Adrenal gland (tissue), 19 donors: ENCODE measurements at places on chromosomes 5 and 9. TPM values are rescaled to one million over a fixed set of nuclear protein-coding genes. Genes with fewer than 3 reads are reported as not detected.

Gene LCN2
- not detected for total RNA-seq

DNA sequence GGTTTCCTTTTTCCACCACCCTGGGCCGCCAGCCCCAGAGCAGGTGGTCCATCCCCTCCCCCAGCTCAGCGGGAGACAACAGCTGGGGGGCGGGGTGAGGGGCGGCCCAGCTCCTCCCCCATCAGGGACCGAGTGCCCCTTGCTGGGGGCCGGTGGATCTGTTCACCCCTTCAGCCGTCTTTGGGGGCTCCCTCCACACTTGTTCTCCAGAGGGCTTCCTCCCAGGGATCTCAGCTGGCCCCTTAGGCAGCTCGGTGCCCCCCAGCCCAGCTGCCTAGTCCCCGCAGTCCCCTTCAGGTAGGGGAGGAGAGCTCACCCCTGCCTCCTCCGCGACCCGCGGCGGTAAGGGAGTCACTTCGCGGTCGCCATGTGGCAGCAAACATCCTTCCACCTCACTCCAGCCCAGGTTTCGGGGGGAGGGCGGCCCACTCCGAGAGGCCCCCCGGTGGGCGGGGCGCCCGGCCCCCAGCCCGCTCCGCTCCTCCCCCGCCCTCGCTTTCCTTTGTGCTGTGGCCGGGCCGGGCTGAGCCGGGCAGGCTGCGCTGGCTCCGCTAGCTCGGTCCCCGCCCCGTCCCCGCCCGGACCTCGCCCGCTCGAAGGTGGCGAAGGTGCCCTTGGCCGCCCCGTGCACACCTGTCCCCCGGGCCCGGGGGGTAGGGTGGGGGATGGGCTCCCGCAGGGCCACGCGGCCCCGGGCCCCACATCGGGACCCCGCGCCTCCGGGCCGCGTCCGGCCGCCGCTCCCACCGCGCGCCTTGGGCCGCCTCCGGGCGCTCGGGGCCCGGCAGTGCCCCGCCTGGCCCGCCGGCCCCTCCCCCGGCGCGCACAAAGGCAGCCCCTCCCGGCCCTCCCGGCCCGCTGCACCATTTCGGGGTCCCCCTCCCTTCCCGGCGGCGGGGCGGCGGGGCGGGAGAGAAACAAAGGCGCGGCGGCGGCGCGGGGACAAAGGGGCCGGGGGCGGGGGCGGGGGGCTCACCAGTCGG, 683 bp downstream of the DBN1 start:
- peaks cover 10% of the 10 kb centered on the region for H3K27me3 ChIP-seq
- H3K4me1 ChIP-seq: peaks cover 12% of the 10 kb centered on the region
- no peaks in the 10 kb centered on the region for H3K36me3 ChIP-seq
- H3K27ac ChIP-seq: peak overlapping the region; percentile 44
- DNase-seq: no peak

DNA sequence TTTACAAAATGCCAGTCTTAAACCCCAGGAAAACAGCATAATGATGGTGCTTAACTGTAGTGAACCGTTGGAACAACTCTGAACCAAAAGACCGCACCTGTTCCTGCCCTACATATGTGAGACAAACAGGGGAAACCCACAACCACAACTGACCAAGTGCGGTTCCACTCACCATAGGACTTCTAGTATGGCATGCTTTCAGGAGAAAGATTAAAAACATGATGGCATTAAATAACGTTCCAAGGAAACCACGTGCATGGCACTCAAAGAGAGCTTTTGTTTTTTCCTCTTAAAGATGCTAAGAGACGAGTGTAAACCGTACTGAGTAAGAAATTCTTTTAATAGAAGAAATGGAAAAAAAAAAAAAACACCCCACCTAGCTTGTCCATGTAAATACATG, 119.8 kb downstream of the SSBP2 start:
- no peak for DNase-seq
- H3K27me3 ChIP-seq: no peaks in the 10 kb centered on the region
- H3K4me1 ChIP-seq: peaks cover 5% of the 10 kb centered on the region
- no peaks in the 10 kb centered on the region for H3K36me3 ChIP-seq
- no peak overlapping the region for H3K4me3 ChIP-seq

Gene WNT8A
- not detected for total RNA-seq

DNA sequence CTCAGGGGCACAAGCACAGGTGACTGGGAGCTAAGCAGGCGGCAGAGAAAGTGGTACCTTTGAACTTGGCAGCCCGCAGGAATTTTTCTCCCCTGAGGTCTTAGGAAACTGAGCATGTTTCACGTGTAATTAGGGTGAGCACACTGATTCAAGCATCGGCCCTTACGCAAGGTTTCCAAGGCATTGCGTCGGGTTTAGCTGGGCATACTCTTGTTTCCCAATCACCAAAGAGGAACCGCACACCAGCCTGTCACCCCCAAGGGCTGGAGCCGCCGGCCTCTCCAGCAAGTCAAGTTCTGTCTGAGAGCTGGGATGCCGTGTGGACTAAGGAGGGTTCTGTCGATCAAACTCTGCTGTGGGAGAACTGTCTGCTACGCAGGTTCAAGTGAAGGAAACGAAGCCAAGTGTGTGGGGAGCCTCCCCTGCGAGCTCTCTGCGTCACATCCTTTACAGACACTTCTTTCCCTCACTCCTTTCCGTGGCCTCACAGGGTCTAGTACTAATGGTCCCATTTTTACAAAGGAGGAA, 53.0 kb downstream of the ERGIC1 start:
- peak; percentile 84 for DNase-seq
- peak overlapping the region; percentile 76 for H3K27ac ChIP-seq
- H3K4me1 ChIP-seq: peaks cover 14% of the 10 kb centered on the region
- no peaks in the 10 kb centered on the region for H3K27me3 ChIP-seq
